Psoas muscle (tissue), 8 donors: ENCODE measurements at places on chromosomes 4 and X. TPM values are rescaled to one million over a fixed set of nuclear protein-coding genes. Genes with fewer than 3 reads are reported as not detected.

Gene CSAG3
- not detected for total RNA-seq

Gene DAPP1
- 1.0 TPM for total RNA-seq

- no peak for DNase-seq
Measured at GRCh38 chr4:133137571-133137970, 11.5 kb upstream of the PCDH10 start.

GRCh38 chrX:111402344-111402743 is 9.6 kb downstream of the DCX start:
- no peak for DNase-seq

- no peak for DNase-seq
Measured at GRCh38 chrX:51158231-51158630, 174.4 kb upstream of the NUDT10 start.

GRCh38 chr4:77715414-77716290 is 103.5 kb downstream of the CNOT6L start:
- no peak for DNase-seq

Gene GABRQ
- not detected for total RNA-seq

- no peak for DNase-seq
Measured at GRCh38 chr4:153098427-153098826, 105.8 kb upstream of the TRIM2 start.

DNA sequence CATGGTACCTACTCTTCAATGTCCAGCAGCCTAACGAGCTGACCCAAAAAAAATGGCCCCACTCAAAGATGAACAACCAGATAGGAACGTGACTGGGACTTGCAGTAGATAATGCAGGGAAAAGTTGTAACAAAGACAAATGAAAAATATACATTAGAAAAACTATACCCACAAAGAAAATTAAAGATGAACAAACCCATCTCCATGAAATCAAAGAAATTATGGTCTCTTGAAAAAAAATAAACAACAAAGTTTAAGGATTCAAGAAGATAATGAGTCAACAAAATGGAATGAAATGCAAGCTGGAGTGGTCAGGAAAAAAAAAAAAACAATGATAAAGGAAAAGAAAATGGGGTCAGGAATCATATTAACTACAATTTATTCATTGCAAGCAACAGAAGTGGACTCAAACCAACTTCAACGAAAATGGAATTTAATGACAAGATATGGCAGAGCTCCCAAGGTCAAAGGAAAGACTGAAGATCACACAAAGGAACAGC is 309.8 kb upstream of the GALNT7 start:
- DNase-seq = no peak

Gene VSIG1
- total RNA-seq = not detected

- DNase-seq = no peak
Measured at GRCh38 chrX:46837558-46838485, 979 bp downstream of the RP2 start.

GRCh38 chr4:54176202-54176601 is 52.9 kb upstream of the PDGFRA start:
- no peak for DNase-seq

GRCh38 chrX:13952581-13952980 is 77.1 kb downstream of the GEMIN8 start:
- no peak for DNase-seq

DNA sequence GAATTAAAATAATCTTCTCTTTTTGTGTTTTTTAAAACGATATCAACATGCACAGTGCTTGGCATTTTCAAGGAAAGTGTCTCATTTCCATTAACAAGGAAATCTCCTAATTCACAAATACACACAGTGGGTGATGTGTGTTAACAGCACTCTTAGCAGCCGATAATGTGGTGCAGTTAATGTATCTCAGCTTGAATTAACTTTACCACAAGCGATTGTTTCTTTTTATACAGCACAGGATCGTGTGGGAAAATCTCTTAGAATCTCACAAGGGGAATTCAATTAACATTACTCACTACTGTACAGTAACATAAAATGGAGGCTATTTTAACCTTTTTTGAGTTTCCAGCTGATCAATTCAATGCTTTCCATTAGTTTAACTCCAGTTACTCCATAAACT is 1841.9 kb downstream of the STIM2 start:
- no peak for DNase-seq

Gene RIPPLY1
- 0.36 TPM for total RNA-seq

DNA sequence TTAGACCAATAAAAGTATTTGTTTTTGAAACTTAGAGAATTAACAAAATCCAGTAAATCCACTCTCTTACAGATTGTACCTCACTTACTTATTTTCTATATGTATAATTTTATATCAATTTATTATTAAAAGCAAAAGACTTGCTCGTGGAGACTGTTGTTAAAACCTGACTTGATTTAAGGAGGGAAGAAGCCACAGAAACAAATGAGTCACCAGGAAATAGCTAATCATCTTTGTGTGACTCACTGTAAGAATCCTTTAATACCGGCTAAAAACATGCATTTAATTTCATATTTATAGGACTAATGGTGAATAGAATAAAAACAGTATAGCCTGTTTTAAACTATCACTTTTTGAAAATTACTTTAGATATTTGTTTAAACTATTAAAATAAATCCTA is 29.9 kb upstream of the UBE2NL start:
- DNase-seq = no peak

Gene DCAF4L1
- total RNA-seq = 0.75 TPM

Gene CCKAR
- not detected for total RNA-seq

DNA sequence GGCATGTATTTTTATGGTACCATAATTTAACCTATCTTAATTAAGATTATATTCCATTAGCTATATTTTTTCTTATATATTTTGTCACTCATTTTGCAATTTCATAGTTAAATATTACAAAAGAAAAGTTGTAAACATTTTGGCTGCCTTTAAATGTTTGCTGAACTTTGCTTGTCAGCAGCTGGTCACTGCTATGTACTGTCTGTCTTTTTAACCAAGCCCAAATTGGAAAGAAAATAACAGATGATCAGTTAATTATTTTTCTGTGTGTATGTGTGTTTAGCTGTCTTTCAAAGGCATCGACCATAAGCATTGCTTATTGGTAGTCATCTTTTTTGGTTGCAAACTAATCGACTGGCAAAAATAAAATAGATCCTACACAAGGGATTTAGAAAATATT is 54.4 kb upstream of the SMAD1 start:
- DNase-seq = no peak

DNA sequence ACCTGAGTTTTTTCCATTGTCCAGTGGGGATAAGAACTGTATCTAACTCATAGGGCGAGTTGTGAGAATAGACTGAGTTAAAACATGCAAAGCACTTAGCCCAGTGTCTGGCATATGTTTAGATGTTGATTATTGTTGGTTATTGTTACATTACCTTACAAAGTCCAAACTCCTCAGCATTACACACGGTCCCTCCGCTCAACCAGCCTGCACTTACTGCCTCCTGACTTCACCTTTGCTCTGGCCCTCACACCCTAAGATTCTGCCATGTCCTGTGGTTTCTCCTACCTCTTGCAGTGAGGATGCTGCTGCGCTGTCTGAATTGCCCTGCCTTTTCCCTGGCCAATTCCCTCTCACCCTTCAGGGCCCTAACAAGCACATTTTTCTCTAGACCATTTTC is 302.2 kb upstream of the GALNT7 start:
- no peak for DNase-seq

GRCh38 chrX:3771766-3772165 is 58.3 kb upstream of the PRKX start:
- DNase-seq = no peak

Gene HTR2C
- not detected for total RNA-seq

DNA sequence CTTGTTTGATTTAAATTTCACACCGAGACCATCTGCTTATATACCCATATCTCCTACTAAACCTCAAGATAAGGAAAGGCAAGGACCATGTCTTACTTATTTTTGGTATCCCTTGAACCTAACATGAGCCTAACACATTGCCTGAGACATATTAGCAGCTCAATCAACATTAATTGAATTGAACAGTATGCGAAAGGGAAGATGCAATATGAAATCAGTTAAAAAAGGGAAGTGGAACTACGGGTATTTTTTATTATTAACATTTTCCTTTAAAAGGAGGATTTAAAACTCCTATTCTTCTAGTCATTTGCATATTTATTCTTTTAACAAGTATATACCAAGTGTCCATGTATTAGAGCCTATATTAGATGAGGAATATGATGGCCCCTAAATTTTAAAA is 197.0 kb downstream of the CAMK2D start:
- DNase-seq = no peak

Gene DUX4
- not detected for total RNA-seq

Gene RGN
- 11.9 TPM for total RNA-seq

Gene NHS
- total RNA-seq = 1.3 TPM

DNA sequence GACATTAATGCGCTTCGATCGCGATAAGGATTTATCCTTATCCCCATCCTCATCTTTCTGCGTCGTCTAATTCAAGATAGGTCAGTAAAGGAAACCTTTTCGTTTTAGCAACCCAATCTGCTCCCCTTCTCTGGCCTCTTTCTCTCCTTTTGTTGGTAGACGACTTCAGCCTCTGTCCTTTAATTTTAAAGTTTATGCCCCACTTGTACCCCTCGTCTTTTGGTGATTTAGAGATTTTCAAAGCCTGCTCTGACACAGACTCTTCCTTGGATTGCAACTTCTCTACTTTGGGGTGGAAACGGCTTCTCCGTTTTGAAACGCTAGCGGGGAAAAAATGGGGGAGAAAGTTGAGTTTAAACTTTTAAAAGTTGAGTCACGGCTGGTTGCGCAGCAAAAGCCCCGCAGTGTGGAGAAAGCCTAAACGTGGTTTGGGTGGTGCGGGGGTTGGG is 528 bp upstream of the FGF2 start:
- DNase-seq = no peak

DNA sequence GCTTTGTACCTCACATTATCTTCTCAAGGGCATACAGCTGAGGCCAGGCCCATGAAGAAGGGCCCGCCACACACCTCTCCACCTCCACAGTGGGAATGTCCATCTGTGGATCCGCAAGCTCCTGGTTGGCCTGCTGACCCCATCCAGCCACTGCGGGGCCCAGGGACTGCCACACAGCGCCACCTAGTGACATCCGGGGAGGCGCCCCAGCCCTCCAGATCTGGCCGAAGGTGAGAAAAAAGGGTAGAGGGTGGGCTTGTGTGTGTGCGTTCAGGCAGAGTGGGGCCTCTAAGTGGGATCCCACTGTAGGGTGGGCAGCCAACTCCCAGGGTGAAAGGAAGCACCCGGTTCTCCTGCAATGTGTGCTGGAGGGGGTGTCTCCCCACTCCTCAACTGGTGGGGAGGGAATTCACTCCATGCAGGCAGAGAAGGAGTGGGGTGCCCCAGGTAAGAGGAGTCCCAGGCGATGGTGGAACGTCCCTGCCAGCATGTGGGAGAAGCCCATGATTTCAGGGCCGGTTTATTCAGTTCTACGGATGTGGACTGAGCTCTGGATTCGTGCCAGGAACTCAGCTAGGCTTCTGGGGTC is 117.3 kb downstream of the ENPP6 start:
- DNase-seq = peak; percentile 31

DNA sequence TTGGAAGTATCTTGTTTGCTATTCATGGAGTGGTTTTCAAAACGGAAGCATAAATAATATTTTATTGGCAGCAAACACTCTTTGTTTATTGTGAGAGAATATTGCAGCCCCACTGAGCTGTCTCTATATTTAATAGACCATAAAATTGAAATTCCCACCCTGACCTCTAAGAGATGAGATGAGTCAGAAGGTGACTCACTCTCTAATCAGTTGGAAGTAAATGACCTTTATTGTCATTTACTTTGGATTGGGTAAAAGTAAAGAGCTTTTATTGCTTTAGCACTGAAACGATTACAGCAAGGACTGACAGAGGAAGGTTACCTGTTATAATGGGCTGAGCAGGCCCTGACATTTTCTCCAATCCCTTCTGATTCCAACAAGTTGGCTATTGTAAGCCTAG is 55.0 kb downstream of the SYTL5 start:
- no peak for DNase-seq

Gene SPANXD
- not detected for total RNA-seq

Gene ASB9
- 0.71 TPM for total RNA-seq

Gene PPA2
- total RNA-seq = 42.1 TPM

GRCh38 chr4:118758293-118758692 is 73.1 kb downstream of the METTL14 start:
- DNase-seq = no peak

DNA sequence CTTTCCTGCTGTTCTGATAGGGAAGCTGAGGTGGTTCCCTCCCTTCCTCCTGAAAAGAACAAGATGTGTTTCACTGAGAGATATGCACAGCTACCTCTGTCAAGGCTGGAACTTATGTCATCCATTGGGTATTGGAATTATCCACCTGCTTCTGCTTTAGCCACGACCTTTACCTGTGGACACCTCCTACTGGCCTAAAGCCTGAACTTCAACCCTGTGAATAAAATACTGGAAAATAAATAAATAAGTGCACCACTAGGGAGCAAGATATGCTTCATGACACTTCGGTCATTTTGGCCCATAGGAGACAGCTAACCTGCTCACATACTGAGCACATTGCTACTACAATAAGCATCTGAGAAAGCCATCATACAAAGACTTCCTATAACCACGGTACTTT is 419.9 kb upstream of the NWD2 start:
- no peak for DNase-seq

DNA sequence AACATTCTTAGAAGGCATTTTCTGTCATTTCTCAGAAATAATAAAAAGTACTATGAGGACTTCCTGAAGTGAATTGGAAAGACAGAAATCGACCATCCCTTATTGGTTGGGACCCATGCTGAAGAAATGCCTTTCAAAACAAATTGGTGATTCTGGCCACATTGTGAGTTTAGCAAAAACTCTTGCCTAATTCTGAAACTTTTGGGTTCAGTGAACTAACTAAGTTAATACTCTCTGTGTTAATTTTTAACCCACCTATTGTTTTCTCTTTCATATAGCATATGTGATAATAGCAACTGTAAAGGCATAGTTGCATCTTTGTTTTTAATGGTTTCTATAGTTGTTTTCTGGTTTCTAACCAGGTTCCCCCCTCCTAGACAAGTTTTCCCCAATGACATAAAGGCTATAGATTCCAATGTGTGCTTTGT is 129.3 kb upstream of the FAT1 start:
- no peak for DNase-seq

Gene ZNF711
- 0.75 TPM for total RNA-seq
